ENCODE measurements at places on chromosomes 6 and 20.

DNA sequence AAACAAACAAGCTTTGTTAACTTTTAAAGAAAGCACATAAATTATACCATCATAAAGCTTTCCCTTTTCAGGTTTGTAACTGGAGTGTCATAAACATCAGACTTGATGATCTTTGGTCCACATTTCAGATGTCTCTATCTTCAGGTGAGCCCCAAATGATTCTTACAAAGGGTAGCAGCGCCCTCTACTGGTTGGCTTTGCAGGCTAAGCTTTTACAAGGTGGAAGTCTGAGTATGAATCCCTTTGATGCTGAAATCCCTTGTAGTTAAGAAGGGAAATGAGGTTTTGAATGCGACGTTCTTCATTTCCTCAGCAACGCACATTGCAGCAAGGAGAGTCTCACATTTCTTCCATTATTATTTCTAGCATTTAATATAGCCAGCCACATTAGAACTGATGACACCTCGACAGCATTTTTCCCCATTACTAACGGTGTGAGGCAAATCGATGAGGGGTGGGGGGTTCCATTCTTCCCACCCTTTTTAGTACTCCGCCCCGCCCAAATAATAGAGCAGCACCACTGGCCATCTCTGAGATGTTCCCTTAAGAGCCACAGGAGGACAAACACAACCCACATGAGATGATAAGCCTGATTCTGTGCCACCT is 126.3 kb upstream of the NT5E start:
- DNase-seq = peak; percentile 68

- peak; percentile 73 for DNase-seq
Observed at GRCh38 chr6:125787791-125788190, 3.0 kb upstream of the NCOA7 start.

DNA sequence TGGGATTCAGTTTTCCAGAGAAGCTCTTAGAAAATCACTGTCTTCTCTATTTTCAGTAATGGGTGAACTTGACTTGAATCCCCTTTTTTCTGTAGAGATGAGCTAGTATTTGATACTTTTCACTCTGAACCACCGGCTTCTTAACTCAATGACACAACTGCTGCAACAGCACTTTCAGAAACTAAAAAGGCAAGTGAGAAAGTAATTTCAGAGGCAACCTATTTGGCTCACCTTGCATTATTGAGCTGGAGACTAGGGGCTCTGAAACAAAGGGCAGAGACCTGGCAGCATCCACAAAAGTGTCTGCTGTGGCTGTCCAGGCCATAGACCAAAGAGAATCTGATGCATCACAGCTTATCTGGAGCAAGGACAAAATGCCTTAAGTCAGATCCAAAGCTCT is 289.8 kb upstream of the IRAK1BP1 start:
- DNase-seq = no peak

- no peak for DNase-seq
Observed at GRCh38 chr6:2111162-2111677, 134.2 kb downstream of the GMDS start.

DNA sequence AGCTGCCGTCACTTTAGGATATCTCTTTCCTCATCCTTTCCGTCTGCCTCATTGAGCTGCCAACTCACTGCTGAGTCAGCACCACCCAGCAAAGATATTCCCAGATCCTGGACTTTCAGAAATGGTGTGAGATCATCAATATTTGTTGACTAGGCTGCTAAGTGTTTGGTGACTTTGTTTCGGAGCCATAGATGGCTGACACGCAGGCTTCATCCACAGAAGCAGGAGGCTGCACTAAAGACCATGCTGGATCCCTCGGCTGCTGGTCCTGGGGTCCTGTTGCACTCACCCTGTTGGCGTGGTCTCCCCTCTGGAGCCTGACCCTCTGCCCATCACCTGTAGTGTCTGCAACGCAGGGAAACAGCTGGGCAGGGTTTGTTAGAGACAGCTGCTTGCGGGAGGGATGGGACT is 96.5 kb downstream of the ERMARD start:
- DNase-seq = no peak

DNA sequence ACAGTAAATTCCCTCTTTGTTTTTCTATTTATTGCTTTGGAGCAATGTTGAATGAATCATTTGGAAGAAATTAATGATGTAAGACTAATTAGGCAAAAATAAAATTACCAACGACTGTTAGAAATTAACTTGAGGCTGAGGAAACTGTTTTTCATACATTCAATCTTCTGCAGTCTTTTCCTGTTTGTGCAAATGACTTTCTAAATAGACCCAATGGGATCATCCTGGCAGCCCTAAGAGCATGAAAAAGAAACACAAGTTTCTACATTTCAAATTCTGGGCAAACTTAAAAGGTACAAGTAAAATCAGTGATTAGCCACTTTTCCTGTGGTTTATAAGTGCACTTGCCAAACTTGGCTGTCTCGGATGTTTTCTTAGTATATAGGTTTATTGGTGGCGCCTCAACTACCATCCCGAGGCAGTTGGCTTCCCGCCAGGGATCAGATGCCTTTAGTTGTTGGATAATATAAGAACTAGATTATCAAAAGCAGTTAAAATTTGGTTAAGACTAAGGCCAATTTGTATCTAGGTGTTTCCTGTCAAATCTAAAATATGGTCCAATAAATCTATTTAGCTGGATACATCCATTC is 181.2 kb downstream of the ISM1 start:
- DNase-seq = no peak

GRCh38 chr6:67680297-67680932 is 954.7 kb upstream of the ADGRB3 start:
- no peak for DNase-seq

GRCh38 chr6:39407446-39407993 is 85.0 kb upstream of the KCNK16 start:
- DNase-seq = no peak

GRCh38 chr6:10779076-10779475 is 31.5 kb downstream of the TMEM14B start:
- no peak for DNase-seq

- no peak for DNase-seq
Observed at GRCh38 chr6:23754197-23754596, 371.8 kb upstream of the NRSN1 start.

- no peak for DNase-seq
Observed at GRCh38 chr6:104768906-104769305, 90.8 kb downstream of the HACE1 start.

All from AML-193 (cell line).